ENCODE measurements at places on chromosomes 12 and 14.

DNA sequence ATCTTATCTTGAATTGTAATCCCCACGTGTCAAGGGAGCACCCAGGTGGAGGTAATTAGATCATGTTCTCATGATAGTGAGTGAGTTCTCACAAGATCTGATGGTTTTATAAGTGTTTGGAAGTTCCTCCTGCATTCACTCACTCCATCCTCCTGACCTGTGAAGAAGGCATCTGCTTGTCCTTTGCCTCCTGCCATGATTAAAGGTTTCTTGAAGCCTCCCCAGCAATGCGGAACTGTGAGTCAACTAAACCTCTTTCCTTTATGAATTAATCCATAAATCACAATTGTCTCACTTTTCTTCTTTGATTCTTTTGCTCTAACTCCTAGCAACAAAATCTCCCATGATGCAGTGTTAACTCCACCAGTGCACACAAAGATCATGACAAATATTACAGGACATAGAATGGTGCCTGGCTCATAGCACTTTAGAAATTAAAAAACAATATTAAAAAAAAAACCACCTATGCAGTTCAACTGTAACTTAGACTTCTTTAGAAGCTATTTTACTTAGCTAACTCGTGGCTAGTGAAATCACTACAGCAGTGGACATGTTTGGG lies 37.6 kb upstream of the MGAT4C start:
- DNase-seq = no peak

DNA sequence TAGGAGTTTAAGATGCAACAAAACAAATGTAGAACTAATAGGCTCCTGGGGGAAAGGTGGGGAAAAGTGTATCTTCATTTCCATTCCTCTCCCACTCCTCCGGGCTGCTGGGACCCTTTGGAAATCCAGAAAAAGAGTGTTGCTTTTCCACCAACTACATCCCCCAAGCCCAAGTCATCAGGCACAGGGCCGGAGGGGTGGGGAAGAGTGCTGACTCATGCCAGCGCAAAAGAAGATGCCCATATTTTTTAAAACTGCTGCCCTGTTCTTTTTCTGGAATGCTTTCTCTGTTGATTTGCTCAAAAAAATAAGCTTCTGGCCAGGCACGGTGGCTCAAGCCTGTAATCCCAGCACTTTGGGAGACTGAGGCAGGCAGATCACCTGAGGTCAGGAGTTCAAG lies 70.9 kb downstream of the TBK1 start:
- DNase-seq = no peak

- DNase-seq = no peak
Observed at GRCh38 chr14:70943838-70944237, 36.6 kb downstream of the PCNX1 start.

- DNase-seq = no peak
Observed at GRCh38 chr14:38127356-38127755, 80.3 kb upstream of the SSTR1 start.

DNA sequence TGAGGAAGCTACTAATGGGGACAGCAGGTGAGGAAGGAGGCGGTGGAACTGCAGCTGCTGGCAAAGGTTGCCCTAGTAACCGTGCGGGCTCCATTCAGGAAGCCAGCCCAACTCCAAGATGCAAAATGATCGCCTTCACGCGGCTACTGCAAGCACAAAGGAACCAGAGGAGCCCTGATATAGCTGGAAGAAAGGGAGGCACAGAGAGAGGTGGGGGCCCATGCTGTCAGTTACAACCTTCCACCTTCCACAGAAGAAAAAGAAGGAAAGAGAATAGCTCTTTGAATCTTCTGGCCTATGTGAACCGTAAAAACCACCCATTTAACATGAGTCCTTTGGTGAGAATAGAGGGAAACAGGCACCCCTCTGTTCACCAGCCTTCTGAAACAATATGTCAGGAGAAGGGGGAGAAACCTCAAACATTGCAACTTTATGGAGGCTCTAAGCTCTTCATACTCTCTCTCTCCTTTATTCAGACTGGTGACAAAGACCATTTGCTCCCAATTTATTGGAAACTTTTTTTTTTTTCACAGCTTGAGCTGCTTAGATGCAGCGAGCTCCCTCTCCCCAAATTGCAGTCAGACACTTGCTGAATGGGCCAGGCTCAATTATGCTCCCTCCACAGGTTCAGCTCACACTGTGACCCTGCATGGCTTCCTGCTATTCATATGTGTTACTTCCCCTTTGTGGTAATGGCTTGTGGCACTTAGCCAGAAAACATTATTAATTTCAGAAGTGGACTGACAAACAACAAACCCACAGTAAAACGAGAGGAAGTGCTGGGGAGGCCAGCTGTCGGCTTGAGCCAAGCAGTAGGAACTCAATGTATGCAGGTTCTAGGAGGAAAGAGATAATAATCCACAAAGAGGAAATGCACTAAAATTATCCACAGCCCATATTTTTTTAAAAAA lies 6.2 kb downstream of the DUSP6 start:
- DNase-seq = peak; percentile 88

DNA sequence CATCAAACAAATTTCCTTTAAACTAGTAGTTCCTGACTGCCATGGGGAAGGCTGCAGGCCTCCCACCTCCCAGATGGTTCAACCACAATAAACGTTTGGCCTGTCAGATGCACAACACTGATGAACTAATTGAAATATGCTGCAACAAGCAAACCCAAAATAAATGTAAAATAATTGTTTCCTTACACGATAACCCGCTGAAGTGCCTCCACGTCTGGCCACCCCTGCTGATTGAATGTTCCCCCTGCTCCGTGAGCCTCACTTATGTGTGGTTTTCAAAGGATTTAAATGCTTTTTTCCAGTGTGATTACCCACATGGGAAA lies 8.4 kb downstream of the PITPNM2 start:
- no peak for DNase-seq

GRCh38 chr12:81968421-81968820 lies 209.3 kb upstream of the PPFIA2 start:
- DNase-seq = no peak

GRCh38 chr12:18242380-18243089 lies 18.8 kb upstream of the PIK3C2G start:
- no peak for DNase-seq

DNA sequence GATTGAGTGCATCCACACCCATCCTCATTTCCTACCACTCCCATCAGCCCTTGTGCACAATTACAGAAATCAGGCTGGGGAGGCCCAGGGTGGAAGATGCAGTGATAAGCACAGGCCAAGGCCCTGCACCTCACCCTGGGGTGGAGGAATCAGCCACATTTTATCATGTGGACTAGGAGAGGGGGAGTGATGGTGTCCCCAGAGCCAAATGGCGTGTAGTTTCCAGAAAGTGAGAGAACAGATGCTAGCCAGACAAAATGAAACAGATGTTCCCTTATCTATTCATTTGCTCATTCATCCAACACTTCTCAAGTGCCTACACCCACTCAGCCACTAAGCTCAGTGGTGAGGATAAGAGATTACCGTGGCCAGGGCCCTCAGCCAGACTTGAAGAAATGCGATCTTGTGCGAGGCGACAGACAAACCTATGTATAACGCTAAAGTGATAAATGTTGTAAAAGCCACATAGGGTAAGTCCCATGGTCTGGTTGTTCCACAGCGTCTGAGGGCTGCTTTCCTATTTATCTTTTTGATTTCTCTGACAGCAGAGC lies 93.6 kb downstream of the STAB2 start:
- DNase-seq = peak; percentile 40

GRCh38 chr14:95228240-95228639 lies 70.9 kb upstream of the DICER1 start:
- DNase-seq = no peak

- DNase-seq = peak; percentile 24
Observed at GRCh38 chr14:56659964-56660551, 80.5 kb downstream of the TMEM260 start.

GRCh38 chr14:32197919-32198318 lies 3.9 kb upstream of the RNU6-7 start:
- no peak for DNase-seq

DNA sequence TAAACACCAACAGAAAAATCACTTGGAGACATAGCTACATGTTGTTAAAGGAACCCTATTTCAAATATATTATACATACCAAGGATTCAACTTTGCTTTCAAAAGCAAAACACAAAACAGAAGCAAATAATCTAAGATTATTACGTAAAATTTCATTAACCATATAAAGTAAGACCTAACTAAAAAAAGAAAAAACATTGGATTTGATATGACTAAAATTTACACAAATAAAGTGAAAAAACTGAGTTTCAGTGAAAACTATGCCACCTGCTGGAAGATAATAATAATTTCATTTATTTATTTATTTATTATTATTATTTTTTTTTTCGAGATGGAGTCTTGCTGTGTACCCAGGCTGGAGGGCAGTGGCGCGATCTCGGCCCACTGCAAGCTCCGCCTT lies 45.2 kb downstream of the WDHD1 start:
- no peak for DNase-seq

DNA sequence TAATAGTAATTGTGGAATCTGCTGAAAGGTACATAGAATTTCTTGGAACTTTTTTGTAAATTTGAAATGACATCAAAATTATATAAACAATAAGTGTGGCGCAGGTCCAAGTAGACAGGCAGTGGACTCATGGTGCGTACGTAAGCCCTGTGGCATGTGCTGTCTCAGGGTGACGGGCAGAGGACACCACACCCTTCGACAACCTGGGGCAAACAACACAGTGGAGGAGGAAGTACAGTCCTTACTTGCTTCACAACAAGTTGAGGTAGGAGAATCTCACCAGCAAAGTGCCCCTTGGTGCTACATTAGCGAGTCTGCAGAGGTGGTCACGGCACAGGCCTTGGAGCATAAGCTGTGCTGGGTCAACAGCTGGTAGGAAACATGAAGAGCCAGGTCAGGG lies 180.9 kb downstream of the AEBP2 start:
- DNase-seq = no peak

DNA sequence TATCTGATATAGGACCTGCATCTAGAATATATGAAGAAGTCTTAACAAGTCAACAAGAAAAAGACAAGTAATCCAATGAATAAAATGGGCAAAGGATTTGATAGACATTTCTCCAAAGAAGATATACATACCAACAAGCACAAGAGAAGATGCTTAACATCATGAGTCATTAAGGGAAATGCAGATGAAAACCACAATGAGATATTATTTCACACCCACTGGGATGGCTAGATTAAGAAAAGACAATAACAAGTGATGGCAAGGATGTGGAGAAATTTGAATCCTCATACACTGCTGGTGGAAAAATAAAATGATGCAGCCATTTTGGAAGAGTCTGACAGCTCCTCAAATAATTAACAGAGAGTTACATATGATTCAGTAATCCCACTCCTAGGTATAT lies 502.6 kb downstream of the FUT8 start:
- no peak for DNase-seq

DNA sequence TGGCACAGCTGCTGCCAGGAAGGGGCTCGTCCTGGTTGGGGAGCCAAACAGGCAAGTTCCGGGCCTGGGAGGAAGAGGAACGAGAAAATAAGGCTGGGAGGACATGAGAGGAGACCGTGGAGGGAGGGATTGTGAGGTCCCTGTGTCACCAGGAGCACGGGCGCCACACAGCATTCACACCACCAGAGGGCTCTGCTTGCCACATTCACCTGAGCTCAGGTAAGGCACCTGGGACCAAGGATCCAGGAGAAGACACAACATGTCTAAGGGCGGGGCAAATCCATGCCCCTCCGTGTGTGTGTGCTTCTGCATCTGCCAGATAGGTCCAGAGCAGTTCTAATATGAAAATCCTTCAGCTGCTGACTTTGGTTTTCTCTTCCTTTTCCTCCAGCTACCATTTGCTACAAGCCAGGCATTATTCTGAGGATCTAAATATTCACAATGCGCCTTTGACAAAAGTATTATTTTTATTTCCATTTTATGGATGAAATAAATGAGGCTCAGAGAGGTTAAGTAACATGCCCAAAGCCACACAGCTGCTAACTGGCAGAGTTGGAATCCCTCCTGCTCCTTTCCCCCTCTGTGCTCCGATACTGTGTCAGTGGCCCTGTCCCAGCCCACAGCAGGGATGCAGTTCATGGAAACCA lies 14.6 kb downstream of the RAPGEF3 start:
- peak; percentile 28 for DNase-seq

DNA sequence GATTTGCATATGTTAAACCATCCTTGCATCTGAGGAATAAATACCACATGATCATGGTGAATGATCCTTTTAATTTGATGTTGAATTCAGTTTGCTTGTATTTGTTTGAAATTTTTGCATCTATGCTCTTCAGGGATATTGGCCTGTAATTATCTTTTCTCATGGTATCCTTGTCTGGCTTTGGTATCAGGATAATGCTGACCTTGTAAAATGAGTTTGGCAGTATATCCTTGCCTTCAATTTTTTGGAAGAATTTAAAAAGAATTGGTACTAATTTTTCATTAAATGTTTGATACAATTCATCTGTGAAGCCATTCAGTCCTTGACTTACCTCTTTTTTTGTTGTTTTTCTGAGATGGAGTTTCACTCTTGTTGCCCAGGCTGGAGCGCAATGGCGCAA lies 85.2 kb downstream of the E2F7 start:
- no peak for DNase-seq

DNA sequence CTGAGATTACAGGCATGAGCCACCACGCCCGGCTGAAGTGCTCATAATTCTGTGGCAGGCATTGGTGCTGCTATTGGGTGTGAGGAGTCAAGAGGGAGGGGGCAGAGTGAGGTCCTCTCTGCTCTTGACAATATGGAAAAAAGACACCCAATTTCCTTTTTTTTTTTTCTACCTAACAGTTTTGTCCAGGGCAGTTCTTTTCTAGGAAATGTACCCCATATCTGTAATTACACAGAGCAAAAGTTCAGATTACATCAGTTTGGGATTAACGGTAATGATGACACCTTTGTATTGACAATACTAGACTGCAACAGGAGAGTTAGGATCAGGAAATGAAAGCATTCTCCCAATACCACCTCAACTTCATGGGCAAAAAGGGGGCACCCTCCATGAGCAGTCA lies 36.3 kb downstream of the IGF1 start:
- no peak for DNase-seq

- peak; percentile 67 for DNase-seq
Observed at GRCh38 chr12:109621901-109622364, 48.3 kb downstream of the MVK start.

- DNase-seq = no peak
Observed at GRCh38 chr12:108052260-108052659, 76.8 kb upstream of the WSCD2 start.

DNA sequence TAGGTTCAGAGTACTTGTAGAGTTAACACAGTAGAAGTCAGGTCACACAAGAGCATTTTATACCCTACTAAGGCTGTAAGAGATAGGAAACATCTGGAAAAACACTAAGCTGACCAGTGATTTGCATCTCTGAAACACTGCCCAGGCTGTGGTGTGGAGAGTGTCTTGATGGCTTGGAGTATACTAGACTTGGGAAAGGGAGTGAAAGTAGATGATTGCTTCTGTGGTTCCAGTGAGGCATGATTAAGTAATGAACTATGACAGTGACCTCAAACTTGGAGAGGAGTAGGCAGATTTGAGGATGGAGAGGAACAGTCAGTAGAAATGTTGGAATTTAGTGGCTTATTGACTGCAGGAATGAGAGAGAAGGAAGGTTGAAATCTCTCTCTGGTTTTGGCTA lies 201.2 kb downstream of the FLRT2 start:
- no peak for DNase-seq

- DNase-seq = no peak
Observed at GRCh38 chr14:68230202-68230949, 410.8 kb downstream of the RAD51B start.

- no peak for DNase-seq
Observed at GRCh38 chr12:7868391-7868790, 4.3 kb downstream of the SLC2A14 start.
